Uterus (tissue), 4 donors: ENCODE measurements at places on chromosomes 1 and 21. TPM values are rescaled to one million over a fixed set of nuclear protein-coding genes. Genes with fewer than 3 reads are reported as not detected.

APCS gene
- not detected for total RNA-seq

DNA sequence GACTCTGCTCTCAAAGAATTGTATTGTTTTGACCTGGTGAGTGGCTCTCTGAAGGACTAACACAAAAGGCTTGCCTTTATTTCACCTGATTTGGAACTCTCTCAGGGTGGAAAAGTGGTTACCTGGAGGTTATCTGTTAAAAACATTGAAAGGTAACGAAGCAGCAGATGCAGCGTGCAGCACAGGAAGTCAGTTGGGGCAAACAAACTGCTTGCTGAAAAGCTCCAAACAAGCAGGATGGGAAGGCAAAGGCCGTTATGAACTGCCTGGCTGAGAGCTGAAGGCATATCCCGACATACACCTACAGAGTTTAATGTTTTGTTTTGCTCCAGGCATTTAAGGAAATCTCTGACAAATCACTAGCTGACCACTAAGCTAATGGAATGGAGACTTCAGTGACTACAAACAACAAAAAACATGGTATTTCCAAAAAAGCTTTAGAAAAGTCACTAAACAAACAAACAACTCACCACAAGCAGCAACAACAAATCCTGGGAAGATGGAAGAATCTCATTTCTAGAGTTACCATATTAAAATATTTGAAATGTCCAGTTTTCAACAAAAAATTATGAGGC lies 44.3 kb upstream of the BATF3 start:
- DNase-seq: no peak
- no peaks in the 10 kb centered on the region for H3K27me3 ChIP-seq
- H3K4me3 ChIP-seq: no peak overlapping the region
- no peaks in the 10 kb centered on the region for H3K4me1 ChIP-seq

- no peaks in the 10 kb centered on the region for H3K36me3 ChIP-seq
- DNase-seq: no peak
- no peak overlapping the region for H3K27ac ChIP-seq
- no peak overlapping the region for H3K4me3 ChIP-seq
- no peaks in the 10 kb centered on the region for H3K4me1 ChIP-seq
Observed at GRCh38 chr1:84406346-84406861, 8.1 kb downstream of the DNASE2B start.

DNA sequence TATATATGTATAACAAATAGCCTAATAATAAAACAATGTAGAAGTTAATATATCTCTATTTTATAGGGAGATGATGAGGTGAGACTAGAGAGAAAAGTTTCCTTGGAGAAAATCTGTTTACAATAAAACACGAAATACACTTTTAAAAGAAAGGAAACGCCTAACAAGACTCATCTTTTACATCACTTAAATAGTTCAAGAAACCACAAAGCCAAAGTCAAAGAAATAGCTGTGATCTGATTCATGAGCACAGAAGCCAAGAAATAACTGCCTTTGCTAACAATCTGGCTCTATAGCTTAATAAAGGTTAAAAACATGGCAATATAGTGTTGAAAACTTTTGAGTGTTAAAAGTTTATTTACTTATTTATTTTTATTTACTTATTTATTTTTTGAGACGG lies 61.5 kb downstream of the TOR3A start:
- peak overlapping the region; percentile 70 for H3K27ac ChIP-seq
- H3K36me3 ChIP-seq: no peaks in the 10 kb centered on the region
- no peaks in the 10 kb centered on the region for H3K4me1 ChIP-seq

- no peak for DNase-seq
- no peaks in the 10 kb centered on the region for H3K36me3 ChIP-seq
- H3K27me3 ChIP-seq: no peaks in the 10 kb centered on the region
- no peak overlapping the region for H3K4me3 ChIP-seq
- H3K27ac ChIP-seq: no peak overlapping the region
- no peaks in the 10 kb centered on the region for H3K4me1 ChIP-seq
Observed at GRCh38 chr1:3907031-3907534, 7.0 kb upstream of the C1orf174 start.

DNA sequence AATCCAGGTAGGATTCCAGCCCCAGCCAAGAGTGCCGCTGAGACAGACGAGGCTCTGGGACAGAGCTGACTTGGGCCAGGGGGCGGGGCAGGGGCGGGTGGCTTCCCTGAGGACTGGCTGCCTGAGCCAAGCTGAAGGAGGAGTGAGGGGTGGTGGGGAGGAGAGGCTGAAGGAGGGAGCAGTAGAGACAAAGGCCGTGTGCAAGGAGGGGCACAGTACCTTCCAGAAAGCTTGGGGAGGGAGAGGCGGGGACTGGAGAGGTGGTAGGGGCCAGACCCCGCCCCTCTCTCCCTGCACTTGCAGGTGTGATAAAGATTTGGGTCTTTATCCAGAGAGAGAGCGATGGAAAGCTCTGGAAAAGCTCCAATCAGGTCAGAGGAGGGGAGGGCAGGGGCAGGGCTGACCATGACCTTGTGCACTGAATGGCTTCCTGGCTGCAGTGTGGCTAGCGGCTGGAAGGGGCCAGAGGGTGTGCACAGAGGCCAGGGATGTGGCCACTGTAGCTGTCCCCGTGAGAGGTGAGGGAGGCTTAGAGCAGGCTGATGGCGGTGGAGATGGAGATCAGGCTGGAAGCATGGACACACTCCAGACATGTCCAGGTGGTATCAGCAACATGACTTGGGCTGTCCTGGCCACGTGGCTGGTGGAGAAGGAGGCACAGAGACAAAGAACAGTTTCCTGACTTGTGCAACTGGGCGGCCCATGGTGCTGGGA lies 6.7 kb upstream of the EPHA8 start:
- no peak overlapping the region for H3K4me3 ChIP-seq
- H3K36me3 ChIP-seq: no peaks in the 10 kb centered on the region
- no peaks in the 10 kb centered on the region for H3K4me1 ChIP-seq
- DNase-seq: no peak
- no peak overlapping the region for H3K27ac ChIP-seq
- H3K27me3 ChIP-seq: no peaks in the 10 kb centered on the region

GRCh38 chr1:1982379-1983232 lies 21.0 kb downstream of the CFAP74 start:
- H3K27ac ChIP-seq: no peak overlapping the region
- H3K27me3 ChIP-seq: no peaks in the 10 kb centered on the region
- no peak for DNase-seq
- H3K36me3 ChIP-seq: no peaks in the 10 kb centered on the region
- H3K4me1 ChIP-seq: no peaks in the 10 kb centered on the region
- no peak overlapping the region for H3K4me3 ChIP-seq

DNA sequence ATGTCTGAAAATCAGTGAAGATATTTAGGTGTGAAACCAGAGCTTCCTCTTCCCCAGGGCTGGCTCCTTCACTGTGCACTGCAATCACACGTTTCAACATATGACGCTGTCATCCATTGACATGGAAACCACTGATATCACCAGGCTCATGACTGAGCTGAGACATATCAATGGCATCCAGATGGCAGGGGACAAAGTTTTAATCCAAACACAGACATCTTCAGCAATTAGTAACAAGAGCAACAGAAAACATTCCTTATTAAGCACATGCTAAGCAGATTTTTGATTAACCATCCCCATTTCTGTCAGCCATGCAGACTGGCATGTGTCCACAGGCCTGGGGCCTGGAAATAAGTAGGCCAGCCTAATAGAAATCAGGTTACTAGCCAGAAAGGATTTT lies 108.0 kb upstream of the ADAR start:
- no peaks in the 10 kb centered on the region for H3K27me3 ChIP-seq
- no peaks in the 10 kb centered on the region for H3K4me1 ChIP-seq
- no peaks in the 10 kb centered on the region for H3K36me3 ChIP-seq
- peak; percentile 44 for DNase-seq
- H3K4me3 ChIP-seq: no peak overlapping the region

- DNase-seq: no peak
- no peaks in the 10 kb centered on the region for H3K27me3 ChIP-seq
- no peak overlapping the region for H3K27ac ChIP-seq
- no peaks in the 10 kb centered on the region for H3K4me1 ChIP-seq
- no peaks in the 10 kb centered on the region for H3K36me3 ChIP-seq
- no peak overlapping the region for H3K4me3 ChIP-seq
Observed at GRCh38 chr1:179872558-179872957, 5.0 kb downstream of the TOR1AIP2 start.

DNA sequence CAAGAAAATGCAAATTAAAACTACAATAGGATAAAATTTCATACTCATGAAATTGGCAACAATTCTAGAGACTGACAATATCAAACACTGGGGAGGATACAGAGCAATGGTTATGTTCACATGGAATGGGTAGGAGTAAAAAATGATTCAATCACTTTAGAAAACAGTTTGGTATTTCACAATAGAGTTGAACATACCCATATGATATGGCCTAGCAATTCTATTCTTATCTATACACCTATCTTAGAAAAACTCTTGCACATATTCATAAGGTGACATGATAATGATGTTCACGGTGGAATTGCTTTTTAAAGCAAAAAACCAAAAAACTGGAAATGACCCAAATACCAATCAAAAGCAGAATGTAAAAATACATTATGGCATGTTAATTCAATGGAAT lies 28.7 kb downstream of the PHC2 start:
- H3K27me3 ChIP-seq: no peaks in the 10 kb centered on the region
- no peak overlapping the region for H3K4me3 ChIP-seq
- no peaks in the 10 kb centered on the region for H3K4me1 ChIP-seq
- no peak overlapping the region for H3K27ac ChIP-seq
- no peak for DNase-seq

DNA sequence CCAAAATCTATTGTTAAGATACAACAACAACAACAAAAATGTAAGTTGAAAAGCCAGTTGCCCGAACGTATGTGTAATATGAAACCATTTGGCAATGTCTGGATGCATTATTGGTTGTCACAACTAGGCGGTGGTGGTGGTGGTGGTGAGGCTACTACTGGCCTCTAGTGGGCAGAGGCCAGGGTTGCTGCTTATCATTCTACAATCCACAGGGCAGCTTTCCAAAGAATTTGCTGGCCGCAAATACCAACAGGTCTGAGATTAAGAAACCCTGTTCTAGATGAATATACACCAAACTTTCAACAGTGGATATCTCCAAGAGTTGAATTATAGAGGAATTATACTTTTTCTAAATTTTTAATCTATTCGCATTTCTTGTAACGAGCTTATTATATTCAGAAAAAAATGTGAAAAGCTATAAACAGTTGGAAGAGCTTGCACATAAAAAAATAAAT lies 26.8 kb upstream of the ZNF697 start:
- no peaks in the 10 kb centered on the region for H3K36me3 ChIP-seq
- H3K4me1 ChIP-seq: no peaks in the 10 kb centered on the region
- DNase-seq: peak; percentile 32
